Transverse colon (tissue), 4 donors: ENCODE measurements at places on chromosomes 1 and 21.
A peak's percentile ranks its signal among the peaks of the same experiment; 100 is the strongest.

- DNase-seq = no peak
Measured at GRCh38 chr1:244381878-244382565, 69.7 kb downstream of the ADSS2 start.

GRCh38 chr1:239307886-239308285, 78.5 kb upstream of the CHRM3 start:
- DNase-seq = no peak

DNA sequence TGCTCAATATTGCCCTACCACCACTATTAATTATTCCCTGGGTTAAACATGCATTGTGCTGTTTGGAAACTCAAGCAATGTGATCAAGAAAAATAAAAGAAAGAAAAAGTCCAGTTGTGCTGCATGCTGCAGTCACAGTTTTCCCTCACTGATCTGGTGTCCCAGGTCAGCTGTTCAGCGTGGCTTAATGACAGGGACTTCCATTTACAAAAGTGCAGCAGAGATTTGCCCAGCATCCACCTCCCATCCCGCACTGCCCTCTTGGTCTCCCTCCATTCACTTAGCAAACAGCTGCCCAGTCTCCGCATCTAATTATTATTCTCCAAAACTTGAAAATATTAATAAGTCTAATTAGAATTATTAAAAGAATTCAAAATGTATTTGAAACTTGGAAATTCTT, 2.0 kb upstream of the OR2T4 start:
- DNase-seq = no peak

DNA sequence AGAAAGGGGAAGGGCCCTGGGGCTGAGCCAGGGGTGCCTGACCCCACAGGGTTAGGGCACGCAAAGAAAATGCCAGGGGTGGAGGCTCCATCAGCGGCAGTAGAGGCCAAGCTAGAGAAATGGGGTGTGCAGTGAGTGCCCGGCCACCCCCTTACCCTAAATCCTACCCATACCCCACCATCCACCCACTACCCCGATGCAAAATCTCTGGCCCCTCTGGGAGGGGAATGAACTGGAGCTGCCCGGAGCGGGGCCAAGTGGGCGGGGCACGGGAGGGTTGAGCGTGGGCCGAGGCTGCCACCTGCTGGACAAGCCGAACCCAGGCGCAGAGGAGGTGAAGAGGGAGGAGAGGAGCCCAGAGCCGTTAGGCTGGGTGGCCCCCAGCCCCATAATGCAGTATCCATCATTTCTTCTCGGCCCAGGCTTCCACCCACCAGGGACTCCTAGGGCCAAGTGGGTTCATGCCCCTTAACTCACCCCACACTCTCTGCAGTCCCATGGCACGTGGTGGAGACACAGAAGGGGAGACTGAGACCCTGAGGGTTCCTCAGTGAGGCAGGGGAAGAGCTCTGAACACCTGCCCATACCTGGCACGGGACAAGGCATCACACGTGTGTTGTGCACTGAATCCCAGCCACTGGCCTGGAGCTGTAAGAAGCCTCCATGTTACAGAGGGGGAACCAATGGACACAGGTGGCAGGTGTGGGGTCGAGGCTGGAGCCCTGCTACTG, 1.4 kb upstream of the C1QC start:
- DNase-seq = peak; percentile 82

DNA sequence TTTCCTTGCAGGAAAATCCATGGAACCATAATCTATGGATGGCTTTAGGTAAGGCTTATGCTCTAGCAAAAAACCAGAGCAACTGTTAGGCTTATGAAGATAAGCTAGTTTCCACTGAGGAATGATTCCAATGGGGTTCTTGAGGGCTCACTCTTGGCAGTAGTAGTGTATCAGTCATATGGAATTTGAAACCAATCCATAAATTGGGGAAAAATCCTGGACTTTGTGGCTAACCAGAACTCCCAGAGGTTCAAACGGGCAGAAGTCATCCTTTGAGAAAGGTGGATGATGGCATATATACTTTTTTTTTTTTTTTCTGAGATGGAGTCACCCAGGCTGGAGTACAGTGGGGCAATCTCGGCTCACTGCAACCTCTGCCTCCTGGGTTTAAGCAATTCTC, 54.2 kb upstream of the ATF3 start:
- DNase-seq = no peak

GRCh38 chr1:186736971-186737685, 56.9 kb upstream of the PTGS2 start:
- DNase-seq = no peak

GRCh38 chr21:44647222-44647552, 973 bp downstream of the KRTAP10-11 start:
- DNase-seq = no peak

DNA sequence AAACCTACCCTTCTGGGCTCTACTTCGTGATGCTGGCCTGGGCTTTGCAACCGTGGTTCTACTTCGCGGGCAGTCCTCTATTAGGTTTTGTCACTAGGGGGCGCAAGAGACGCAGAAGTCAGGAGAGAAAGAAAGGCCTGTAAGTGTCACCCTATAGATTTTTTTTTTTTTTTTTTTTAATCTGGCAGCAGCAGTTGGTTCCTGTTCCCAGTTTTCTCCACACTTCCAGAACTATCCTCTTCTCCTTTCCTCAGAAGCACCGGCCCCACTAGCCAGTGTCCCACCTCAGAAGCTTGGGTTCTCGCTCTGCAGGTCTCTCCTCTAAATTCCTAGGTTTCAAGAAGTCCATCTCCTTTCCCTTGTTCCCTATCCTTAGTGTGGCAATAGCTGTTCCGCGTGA, 9.1 kb upstream of the LCE2D start:
- peak; percentile 35 for DNase-seq

GRCh38 chr1:157600236-157600635, 2.4 kb upstream of the FCRL4 start:
- DNase-seq = no peak

DNA sequence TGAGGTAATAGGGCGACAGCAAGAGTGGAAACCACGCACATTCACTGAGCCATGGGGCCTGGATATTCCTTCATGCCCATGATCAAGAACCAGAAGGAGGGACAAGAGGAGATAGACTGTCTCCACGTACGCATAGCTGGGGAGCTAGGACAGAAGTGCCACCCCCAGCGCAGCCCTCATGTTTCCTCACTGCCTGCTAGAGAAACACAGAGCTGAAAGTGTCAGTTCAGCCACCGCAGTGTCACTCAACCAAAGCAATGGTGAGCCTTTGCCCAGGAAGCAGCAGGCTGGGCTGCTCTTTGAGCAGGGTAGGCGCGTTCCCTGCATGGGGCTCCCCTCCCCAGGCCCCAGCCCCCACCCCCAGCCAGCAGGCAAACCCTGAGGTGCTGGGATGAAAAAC, 68.5 kb downstream of the STUM start:
- DNase-seq = no peak

- DNase-seq = no peak
Measured at GRCh38 chr1:3444736-3445135, 9.7 kb upstream of the ARHGEF16 start.

DNA sequence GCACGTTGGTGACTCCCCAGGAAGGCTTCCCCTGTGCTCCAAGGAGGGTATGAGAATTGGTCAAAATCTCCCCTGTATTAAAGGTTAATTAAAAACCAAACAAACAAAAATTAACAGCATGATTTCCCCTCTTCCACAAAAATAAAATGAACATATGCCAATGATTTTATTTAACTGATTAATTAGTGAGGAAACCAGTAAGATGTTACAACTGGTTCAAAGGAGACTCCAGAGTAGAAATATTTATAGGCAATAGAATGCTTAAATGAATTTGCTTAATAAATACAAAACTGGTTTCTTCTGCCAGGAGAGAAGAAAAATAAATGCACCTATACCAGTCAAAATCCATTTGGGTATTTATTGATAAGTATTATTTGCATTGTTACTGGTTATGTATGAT, 249.5 kb upstream of the DEPDC1 start:
- no peak for DNase-seq

- DNase-seq = no peak
Measured at GRCh38 chr21:34988139-34988538, 61.0 kb downstream of the RUNX1 start.

- DNase-seq = no peak
Measured at GRCh38 chr1:160117300-160117699, 1.7 kb downstream of the ATP1A2 start.
